ENCODE measurements at places on chromosomes 1 and 21.

DNA sequence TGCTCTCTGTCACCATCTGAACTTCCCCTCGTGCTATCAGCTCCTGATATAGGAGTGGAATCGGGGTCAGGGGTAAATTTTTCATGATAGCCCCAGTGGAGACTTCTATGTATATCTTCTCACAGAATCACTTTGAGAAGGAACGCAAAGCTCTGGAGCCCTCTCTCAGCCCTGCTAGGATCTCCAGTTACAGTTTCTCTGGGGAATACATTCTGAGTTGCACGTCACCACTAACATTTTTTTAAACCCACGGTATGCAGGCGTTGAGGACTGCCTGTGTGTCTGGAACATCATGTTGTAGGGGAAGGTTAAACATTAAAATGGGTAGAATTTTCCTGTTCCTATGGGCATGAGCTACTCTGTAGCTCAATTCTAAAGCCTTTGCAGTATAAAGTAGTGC is 116.4 kb upstream of the FAM78B start:
- DNase-seq: no peak

- no peak for DNase-seq
These were observed 26.2 kb downstream of the ZMYND12 start for GRCh38 chr1:42429603-42430002.

DNA sequence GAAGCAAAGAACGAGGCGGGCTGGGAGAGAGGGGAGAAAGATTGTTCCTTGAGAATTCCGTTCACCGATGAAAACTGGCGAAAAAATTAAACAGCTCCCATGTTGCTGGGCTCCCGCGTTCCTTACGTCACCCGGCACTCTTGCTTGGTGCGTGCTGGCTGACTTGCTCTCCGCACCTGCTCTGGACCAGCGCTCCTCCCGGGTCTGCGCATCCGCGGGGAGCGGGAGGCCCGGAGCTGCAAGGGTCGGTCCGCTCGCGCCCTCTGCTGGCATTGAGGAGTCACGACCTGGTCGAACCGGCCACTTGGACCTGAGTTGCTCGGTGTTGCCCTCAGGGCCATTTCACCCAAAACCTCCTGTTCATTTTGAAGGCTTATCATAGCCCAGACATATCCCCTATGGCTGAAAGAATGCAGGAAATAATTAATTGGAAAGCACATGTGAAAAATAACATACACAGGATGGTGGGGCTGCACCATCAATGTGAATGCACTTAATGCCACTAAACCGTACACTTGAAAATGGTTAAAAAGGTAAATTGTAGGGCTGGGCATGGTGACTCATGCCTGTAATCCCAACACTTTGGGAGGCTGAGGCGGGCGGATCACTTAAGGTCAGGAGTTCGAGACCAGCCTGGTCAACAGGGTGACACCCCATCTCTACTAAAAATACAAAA is 98.9 kb upstream of the BACE2 start:
- no peak for DNase-seq

DNA sequence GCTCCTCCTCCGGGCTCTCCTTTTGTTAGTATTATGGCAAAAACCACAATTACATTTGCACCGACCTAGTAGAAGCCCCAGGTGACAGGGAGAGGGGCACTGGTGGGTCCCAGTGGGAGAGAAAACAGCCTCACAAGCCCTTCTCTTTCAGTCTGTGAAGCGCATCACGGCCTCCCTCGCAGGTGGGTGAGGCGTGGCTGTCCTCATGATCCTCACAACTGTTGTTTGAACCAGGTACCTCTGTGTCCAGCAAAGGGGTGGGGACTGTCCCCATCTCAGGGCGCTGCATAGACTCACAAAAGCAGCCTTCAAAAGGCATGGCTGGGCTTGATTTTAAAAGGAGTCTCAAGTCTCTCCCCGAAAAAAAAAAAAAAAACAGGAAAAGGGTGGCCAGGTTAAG is 7.9 kb upstream of the C2CD2 start:
- no peak for DNase-seq

- no peak for DNase-seq
These were observed 30.0 kb upstream of the LRRC8C start for GRCh38 chr1:89602871-89603404.

GRCh38 chr1:207825409-207825695 is 73.5 kb downstream of the CD46 start:
- no peak for DNase-seq

DNA sequence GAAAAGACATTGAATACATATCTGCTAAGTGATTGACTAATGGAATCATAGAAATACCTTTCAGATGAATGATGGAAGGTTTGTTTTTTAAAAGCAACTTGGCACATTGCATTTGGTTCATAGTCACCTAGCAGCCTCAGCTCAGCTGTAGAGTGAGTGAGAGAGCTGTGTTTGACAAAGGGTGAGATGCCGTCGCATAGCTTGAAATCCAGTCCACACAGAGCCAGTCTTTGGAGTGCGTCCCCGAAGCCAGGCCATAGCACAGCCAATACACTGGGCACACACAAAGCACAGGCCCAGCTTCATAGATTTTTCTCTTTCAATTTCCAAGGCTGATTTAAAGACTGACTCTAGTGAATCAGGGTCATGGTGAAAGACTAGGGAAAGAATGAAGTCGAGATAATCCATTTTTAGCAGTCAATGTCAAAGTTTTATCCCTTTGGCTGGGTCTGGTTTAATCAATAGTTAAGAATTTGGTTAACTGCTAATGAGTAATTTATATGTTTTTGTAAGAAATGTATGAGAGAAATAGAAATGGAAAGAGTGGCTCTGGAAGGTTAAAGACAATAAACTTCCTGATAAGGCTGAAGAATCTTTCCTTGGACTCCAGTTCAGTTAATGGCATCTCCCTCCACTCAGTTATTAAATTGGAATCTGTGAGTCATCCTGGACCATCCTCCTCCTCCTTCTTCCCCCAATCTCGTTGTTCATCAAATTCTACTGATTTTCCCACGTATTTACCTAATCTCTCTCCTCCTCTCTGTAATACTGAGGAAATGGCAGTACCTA is 101.2 kb upstream of the IRF2BP2 start:
- no peak for DNase-seq

GRCh38 chr1:247338723-247339275 is 7.1 kb upstream of the ZNF496 start:
- DNase-seq: no peak

DNA sequence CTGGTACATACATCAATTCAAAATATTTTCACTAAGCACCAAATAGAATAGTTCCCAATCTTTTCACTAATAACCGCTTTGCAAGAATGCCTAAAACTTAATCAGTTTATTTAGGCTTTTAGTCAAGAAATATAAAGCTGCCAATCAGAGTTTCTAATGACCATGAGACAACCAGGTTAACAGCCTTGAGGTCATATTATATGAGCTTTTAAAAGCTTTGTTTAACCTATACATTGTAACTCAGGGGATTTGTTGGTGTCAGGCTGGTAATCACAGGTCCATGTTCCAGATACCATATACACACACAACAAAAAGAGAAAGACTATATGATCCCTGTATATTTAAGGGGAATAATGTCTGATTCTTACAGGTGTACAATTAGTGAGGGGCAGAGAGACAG is 246.2 kb upstream of the ADGRL2 start:
- DNase-seq: no peak

- DNase-seq: no peak
These were observed 28.0 kb downstream of the FUBP1 start for GRCh38 chr1:77950873-77951272.

GRCh38 chr21:42594616-42595282 is 58.7 kb upstream of the PDE9A start:
- no peak for DNase-seq

DNA sequence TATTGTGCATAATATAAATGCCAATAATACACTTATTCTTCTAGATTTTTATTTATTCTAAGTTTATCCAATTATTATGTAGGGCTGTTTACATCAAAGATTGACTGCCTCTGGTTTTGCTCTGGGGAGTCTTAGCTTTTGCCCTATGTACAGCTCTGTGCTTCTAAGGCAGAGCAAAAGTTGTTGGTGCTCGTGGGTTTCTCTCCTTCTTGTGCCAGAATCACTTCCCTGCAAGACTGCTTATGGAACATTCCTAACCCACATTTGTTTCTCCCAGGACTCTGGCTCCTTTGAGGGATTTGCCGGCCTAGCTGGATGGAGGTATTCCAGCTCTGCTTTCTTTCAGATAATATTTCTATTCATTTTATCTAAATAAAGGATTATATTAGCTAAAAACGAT is 849.1 kb downstream of the USP25 start:
- DNase-seq: no peak

GRCh38 chr1:57820356-57821095 is 396.7 kb upstream of the DAB1 start:
- DNase-seq: no peak

DNA sequence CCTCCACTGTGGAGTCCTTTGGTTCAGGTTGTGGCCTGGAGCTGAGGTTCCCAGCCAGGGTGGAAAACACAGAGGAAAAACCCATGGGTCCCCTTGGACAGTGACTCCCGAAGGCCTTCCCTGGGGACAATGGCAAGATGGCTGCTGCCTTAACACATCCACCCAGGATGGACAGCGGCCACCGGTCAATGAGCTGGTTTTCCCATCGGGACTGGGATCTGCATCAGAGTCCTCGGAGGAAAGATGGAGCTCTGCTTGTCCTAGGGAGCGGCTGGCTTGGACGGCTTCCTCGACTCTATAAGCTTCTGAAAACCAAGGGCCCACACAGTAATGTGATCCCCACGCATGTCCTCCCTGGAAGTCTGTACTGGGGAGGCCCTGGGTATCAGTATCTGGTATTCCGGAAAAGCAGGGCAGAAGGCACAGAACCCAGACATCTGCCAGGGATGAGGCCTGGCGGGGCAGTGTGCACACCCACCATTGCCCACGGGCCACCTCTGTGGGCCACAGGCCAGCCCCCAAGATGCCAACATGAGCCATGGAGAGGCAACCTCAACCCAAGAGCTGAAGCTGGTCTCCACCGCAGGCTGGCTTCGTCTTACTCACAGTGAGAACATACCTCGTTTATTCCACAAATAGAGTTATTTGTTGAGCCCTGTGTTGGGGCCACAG is 94.7 kb upstream of the VAMP3 start:
- no peak for DNase-seq

DNA sequence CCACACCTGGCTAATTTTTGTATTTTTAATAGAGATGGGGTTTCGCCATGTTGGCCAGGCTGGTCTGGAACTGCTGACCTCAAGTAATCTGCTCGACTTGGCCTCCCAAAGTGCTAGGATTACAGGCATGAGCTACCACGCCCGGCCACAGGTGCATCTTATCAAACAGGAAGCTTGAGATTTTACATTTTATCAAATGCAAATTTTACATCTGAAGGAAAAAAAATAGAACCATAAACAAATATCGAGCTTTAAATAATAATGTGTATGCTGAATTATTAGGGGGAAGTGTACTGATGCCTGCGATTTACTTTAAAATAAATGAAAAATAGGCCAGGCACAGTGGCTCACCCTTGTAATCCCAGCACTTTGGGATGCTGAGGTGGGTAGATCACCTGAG is 16.6 kb upstream of the BRWD1 start:
- no peak for DNase-seq

GRCh38 chr1:119587341-119587740 is 60.7 kb downstream of the ZNF697 start:
- DNase-seq: no peak

DNA sequence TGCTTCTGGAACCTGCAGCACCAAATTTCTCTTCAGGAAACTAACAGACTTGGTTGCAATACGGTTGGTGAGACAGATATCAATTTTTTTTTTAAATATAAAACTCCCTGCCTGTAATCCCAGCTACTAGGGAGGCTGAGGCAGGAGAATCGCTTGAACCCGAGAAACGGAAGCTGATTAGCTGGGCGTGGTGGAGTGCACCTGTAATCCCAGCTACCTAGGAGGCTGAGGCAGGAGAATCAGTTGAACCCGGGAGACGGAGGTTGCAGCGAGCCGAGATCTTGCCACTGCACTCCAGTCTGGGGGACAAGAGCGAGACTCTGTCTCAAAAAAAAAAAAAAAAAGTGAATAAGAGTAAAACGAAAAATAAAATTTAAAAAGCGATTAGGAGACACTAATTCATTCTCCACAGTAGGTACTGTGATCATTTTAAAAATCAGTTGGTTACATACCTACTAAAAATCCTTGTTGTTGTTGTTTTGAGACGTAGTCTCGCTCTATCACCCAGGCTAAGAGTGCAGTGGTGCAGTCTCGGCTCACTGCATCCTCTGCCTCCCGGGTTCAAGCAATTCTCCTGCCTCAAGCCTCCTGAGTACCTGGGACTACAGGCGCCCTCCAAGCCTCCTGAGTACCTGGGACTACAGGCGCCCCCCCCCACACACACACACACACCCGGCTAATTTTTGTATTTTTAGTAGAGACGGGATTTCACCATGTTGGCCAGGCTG is 796 bp upstream of the RBM8A start:
- DNase-seq: no peak

Data from D721Med (cell line).